ENCODE measurements at places on chromosomes 5 and 9.

DNA sequence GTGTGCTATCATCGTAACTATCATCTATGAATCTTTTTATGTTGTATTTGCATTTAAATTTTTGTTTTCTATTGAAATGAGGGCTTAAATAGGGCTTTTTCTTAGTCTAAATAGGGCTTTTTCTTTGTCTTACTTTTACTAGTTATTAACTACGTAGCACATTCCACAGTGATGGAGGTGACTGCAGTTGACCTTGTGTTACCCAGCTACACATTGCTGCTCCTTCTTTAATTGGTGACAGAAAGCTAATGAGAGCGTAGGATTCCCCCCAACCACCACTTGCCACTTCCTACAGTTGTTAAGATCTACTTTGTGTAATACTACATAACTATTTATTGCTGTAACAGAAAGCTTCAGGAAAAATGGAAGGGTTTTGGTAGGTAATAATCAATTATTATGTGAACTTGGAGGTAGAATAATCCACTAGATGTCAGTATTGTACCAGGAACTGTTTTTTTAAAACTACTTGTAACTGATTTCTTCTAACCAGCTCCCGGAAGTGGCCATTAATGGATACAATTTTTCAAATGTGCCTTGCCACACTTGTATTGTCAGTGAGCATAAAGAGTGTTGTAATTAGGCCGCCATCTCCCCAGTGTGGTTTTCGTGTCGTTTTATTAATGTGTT, 18.0 kb downstream of the MTRR start:
- DNase-seq: peak; percentile 91

DNA sequence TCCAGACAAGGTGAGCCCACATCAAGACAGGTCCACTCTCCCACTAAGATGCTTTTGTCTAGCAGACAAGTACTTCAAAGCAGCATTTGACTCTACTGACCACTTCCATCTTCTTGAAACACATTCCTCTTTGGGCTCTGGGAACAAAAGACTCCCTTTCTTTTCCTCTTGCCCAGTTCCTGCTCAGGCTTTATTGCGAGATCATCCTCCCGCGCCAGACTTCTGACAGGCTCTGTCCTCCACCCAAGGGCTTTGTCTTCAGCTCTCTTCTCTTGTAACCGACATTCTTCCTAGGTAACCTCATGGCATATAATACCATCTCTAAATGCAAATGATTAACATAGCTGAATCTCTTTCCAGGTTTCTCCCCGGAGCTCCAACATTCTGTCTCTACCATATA, 85.8 kb downstream of the NUDT12 start:
- DNase-seq: no peak

DNA sequence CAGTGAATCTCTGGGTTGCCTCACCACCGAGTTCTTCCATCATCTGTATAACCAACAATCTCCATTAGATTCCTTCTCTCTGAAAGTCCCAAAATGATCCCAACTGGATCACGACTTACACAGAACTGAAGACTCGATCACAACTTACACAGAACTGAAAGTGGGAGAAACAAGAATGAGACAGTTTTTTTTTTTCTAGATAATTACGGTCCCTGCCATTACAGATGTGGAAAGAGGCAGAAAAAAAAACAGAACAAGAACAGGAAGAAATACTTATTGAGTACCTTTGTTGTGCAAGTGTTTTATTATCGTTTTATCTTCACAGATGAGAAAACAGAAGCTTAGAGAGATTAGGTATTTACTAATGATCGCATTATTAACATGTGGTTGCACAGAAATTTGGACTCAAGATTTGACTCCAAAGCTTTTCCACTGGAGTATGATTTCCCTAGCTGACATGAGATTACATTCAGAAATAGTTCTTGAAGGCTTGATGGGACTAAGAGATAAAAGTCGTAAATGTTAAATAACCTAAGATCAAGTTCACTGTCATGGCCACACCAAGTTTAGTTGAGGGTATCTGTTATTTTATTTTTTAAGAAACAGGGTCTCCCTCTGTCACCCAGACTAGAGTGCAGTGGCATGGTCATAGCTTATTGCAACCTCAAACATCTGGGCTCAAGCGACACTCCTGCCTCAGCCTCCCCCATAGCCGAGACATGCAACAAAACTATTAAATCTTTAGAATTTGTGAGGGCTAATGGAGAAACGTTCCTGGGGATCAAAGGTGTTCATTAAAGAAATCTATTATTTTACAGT, 8.9 kb downstream of the PLK2 start:
- DNase-seq: no peak

GRCh38 chr5:115602591-115603125, 379 bp upstream of the TICAM2 start:
- peak; percentile 11 for DNase-seq

DNA sequence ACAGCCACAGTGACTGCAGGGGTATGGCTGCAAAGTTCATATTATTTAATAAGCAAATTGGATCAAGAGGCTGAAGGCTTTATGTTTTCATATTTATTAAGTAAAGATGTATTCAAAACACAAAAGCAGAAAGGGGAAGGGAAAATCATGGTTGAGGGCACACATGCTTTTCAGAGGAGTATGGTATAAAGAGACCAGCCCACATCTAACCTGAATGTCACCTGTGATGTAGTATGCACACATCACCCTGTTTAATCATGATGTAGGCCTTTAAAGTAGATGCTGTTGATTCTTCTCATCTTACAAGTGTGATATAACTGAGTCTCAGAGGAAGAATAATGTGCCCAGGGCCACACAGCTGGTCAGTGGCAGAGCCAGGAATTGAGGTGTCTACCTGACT, 211.8 kb downstream of the DCP2 start:
- no peak for DNase-seq

DNA sequence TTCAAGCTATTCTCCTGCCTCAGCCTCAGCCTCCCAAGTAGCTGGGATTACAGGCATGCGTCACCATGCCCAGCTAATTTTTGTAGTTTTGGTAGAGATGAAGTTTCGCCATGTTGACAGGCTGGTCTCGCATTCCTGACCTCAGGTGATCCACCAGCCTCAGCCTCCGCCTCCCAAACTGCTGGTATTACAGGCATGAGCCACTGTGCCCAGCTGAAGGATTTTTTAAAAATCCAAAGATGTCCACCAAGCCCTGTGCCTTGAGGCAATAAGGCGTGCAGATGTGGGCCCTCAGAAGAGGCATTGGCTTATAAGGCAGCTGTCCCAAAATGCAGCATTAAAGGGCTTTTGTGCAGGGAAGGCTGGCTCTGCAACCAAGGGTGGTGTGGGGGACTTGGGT, 10.3 kb upstream of the ZFR start:
- no peak for DNase-seq

- no peak for DNase-seq
These were observed 179.2 kb downstream of the HSD17B3 start for GRCh38 chr9:96122751-96123150.

DNA sequence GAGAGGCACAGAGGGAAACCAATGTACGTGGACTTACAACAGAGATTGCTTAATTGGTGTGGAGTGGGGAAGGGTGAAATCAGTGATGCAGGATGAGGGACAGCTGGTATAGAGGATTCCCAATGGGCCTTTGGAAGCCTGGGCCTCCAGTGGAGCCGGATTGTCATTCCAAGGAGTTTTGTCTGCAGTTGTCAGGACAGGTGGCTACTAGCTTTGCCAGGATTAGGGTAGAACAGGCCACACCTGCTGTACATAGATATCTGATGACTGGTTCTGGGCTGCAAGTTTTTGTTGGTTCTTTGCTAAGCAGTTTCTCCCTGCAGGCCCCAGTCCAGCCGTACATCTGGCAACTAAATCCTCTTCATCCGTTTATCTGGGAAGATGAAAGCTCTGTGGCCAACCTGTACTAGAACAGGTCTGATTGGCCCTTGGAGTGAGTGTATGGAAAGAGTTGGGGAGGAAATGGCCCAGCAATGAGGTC, 4.2 kb downstream of the SKP2 start:
- no peak for DNase-seq

DNA sequence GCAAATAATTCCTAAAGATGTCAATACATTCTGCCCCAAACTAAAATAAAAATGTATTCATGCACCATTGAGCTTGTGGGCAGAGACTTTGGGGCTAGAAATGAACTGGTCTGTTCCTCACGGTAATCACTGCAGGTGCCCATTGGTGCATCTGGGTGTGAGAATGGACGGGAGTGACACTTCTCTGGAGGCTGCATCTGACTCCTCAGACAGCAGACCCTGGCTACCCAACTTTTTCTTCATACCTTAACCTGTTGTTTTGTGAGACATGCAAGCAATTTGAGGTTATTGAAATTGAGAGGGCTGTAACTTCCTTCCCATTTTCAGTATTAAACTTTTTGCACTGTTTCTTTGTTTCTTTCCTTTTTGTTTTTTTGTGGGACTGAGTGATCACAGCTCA, 333.4 kb downstream of the ICE1 start:
- no peak for DNase-seq

GRCh38 chr9:86985132-86985647, 37.9 kb upstream of the GAS1 start:
- no peak for DNase-seq

DNA sequence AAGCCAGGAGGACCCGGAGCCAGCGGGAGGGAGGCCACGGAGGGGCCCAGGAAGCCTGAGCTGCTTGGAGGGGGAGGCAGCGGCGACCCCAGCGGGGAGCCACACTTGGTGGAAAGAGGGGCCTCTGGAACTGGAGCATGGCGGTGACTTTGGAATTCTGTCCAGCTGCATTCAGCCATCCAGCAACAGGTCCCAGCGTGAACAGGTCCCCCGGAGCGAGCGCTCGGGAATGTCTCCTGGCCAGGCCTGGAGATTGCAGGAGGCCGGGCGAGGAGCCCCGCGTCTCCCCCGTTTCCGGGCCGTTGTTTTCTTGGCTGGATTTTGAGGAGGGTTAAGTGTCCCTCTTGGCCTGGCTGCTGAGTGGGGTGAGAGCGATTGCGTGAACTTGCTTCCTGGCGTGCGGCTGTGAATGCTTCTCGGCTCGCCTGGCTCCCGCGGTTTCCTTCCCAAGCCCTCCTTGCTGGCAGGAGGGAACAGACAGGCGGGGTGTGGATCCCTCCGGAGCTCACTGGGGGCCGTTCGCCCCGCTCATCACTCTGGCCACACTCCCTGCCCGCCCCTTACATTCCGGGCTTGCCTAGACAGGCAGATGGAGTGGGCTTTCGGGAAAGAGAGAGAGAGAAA, 125.3 kb upstream of the IRX4 start:
- no peak for DNase-seq

GRCh38 chr5:10892147-10892910, 131.3 kb upstream of the DAP start:
- no peak for DNase-seq

DNA sequence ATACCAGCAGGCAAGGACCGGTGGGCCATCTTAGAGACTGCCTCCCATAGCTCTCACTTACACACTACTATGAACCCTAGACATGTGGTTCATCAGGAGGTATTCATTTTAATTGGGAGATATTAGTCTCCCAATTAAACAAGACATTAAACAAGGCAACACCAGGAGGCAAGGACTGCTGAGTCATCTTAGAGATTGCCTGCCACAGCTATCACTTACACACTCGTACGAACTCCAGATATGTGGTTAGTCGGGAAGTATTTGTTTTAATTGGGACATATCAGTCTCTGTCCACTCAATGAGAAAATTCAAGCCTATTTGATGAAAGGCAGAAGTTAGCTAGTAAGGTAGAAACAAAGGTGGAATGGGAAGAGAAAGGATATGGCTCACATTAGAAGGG, 343.9 kb downstream of the NFIB start:
- DNase-seq: no peak

- DNase-seq: no peak
These were observed 29.9 kb upstream of the FSTL4 start for GRCh38 chr5:133642153-133642722.

GRCh38 chr9:98248737-98249474, 6.5 kb downstream of the TBC1D2 start:
- DNase-seq: no peak

DNA sequence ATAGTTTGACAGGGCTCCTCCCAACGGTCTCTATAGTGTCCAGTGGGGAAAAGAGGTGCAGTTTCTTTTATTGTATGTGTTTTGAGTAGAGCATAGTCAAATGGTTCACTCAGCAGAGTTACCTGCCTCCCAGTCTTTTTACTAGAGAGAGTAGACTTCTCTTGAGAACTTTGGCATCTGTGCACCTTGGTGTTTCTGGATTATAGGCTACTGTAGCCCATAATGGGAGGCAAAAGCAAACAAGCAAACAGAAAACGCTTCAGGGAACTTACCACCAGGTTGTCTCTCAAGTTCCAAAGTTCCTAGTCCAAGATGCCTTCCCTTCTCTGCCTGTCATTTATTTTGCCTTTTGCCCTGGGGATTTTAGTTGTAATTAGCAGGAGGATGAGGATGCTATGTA, 26.2 kb downstream of the INVS start:
- DNase-seq: no peak

DNA sequence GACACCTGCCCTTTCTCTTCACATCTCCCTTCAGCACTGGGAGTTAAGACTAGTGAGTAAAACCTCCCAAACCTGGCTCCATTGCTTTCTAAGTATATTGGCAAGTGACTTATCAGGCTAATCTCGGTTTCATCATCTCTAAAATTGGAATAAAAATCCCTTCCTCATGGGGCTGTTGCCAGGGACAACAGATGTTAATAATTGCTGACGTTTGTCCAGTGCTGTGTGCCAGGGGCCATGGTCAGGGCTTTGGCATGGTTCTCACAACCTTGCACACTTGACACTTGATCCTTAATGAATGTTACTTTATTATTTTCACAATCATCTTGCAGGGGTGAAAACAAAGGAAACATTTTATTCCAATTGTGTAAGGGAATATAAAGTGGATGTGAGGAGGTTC, 1262.0 kb upstream of the WWC1 start:
- DNase-seq: no peak

DNA sequence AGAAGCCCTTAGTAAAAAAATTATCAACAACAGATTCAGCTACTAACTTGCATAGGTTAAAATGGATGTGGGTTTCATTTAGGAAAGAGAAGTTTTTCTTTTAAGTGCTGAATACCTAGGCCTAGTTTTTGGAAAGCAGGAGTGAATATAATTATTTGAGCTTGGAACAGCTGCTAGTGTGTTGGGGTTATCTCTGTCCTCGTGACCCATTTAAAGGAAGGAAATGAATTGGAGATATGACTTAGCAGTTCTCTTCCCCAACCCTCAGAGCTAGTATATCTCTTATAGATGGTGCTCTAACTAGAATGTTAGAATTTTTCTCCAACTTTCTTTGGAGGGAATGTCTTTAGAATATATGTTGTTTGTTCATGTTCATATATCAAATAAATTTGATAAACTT, 38.6 kb downstream of the ZNF366 start:
- no peak for DNase-seq

GRCh38 chr9:33380390-33381094, 21.8 kb downstream of the AQP7 start:
- DNase-seq: no peak
